Stimulated activated CD8-positive, alpha-beta memory T cell treated with anti-CD3 and anti-CD28 coated beads, Interleukin-7, amount 100 ng/mL, for 48 hours (primary cell): ENCODE measurements at places on chromosomes 11 and 22.

DNA sequence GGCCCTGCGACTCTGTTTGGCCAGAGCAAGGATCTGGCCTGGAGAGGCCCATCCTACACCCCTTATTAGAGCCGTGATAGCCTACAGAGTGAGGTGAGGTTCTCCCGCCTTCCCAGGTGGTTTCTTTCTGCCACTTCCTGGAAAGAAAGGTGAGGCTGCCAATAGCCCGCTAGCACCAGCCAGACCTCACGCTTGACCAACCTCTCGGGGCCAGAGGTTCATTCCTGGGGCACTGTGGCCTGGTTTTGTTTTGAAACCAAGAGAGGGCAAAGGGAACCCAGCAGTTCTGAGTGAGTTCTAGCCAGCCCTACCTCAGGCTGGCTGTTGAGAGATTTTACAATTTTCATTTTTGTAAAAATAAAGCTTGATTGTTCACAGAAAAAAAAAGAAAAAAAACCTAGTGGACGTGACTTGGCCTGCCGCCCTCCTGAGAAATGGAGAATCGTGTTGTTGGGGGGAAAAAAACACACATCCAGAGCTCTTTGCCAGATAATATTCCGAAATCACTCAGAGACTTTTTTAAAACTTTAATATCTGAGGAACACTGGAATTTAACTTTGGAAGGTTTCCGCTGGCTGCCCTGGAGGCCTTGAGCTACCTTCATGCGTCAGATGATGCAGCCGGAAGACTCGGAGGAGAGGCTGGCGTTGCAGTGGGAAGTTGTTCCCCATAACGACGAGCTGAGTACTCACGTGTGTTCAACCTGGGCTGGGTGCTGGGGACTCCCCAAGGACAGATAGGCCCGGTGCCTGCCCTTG lies 84.5 kb downstream of the BCR start:
- DNase-seq = no peak

- no peak for DNase-seq
These were observed 2.3 kb upstream of the PVALB start for GRCh38 chr22:36819112-36819511.

- no peak for DNase-seq
These were observed 110.2 kb downstream of the WT1 start for GRCh38 chr11:32325187-32325586.

DNA sequence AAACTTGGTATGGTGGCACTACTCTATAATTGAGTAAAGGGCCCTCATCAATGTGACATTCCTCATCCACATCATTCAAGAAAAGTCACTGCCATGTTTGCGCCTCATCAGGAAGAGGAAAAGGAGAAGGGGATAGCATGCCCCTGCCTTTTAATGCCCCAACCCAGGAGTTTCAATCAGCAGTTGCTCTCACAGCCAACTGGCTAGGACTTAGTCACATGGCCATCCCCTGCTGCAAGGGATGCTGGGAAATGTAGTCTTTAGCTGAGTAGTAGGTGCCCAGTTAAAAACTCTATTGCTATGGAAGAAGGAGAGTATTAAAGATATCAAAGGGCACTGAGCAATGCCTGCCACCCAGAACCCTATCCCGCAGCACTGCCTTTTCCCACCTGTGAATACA lies 10.9 kb upstream of the CCND1 start:
- no peak for DNase-seq

- peak; percentile 79 for DNase-seq
These were observed 9.5 kb downstream of the KCTD17 start for GRCh38 chr22:37060801-37061610.

GRCh38 chr11:68016904-68017817 lies 7.0 kb downstream of the ALDH3B1 start:
- no peak for DNase-seq

GRCh38 chr22:38881997-38882879 lies 10.2 kb upstream of the CBX6 start:
- DNase-seq = no peak

GRCh38 chr11:42840176-42840829 lies 471.5 kb upstream of the API5 start:
- no peak for DNase-seq

DNA sequence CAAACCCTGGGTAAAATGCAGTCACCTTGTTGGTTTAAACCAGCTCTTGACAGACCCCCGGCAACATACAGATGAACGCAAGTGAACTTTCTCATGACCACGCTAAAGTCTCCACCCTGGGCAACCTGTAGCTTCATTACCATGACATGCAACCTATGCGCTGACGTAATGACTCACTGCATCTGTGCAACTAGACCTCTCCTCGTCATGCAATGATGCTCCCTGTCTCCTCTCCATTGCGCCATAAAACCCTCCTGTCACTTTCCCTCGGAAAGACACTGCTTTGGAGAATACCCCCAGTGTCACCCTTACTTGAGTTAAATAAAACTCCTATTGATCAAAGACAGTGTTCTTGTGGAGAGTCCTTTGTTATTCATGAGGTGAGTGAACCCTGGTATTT lies 52.5 kb downstream of the RCN1 start:
- no peak for DNase-seq

DNA sequence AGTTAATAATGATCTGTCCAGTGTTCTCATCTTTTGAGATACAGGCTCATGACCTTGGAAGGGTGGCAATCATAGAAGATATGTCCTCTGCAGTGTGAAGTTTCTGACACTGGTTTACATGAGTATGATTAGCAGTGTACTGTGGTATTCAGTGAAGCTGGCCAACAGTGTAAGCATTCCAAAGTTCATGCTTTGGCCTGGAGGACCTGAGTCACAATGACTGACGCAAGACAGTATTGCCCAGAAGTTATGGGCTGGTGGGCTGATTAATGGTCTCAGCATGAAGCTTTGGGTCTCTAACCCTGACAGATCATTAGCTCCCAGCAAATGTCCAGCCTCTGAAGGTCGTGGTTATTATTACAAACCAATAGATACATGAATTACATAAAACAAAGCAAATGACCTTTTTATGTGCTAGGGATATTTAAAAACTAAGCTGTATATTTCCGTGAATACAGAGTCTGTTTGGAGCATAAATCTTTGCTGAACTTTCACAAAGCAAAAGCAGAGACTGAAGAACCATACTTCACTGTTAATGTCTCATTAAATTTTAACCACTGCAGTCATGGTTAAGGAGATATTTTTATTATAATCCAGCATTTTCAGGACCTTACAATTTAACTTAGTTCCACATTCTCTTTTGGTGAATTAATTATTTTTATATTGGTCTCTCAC lies 28.3 kb upstream of the USP47 start:
- DNase-seq = no peak

DNA sequence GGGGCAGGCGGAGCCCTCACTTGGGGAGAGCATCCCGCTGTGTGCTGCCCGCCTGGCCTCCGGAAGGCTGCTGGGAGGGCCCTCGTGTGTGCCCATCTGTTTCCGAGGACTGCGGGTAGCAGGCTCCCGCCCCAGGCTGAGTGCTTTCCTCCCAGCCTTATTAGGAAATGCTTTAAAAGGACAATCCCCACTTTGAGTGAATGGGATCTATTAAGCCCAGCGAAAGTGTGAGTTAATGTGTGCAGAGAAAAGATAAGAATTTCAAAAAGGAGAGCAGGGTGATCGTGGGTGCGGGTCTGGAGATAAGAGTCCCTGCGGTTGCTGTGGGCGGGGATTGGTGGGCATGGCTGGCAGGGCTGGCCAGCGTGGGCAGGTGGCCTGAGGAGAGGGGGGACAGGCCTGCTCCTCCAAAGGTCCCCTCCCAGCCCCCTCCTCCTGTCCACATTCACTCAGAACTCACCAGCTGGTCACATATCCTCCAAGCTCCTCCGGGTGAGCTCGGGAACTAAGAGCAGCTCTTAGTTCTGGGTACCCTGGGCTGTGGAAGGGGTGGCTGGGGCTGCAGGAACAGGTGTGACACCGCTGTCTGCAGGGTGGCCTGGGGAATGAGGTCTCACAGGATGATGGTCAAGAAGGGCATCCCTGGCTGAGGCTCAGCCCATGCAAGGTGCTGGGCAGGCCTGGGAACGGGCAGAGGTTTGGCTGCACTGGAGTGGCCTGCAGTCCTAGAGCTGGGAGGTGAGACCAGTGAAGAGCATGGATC lies 1260.3 kb downstream of the BRD1 start:
- no peak for DNase-seq

DNA sequence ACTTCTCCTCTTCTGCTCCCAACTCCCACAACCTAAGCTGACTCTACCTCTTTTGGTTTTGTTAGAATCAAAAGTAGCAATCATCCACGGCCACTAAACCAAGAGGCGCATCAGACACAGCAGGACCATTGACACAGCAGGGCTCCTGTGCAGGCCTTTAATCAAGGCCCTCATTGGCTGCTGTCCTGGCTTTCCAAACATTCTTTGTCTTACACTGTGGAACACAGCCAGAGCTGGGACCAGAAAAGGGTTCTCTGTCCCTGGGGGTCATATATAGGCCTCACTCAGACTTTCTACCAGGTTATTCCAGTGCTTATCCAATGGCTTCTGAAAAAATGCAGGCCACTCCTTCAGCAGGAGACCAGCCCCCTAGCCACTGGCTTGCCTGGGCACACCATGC lies 212.7 kb upstream of the NTM start:
- DNase-seq = no peak

DNA sequence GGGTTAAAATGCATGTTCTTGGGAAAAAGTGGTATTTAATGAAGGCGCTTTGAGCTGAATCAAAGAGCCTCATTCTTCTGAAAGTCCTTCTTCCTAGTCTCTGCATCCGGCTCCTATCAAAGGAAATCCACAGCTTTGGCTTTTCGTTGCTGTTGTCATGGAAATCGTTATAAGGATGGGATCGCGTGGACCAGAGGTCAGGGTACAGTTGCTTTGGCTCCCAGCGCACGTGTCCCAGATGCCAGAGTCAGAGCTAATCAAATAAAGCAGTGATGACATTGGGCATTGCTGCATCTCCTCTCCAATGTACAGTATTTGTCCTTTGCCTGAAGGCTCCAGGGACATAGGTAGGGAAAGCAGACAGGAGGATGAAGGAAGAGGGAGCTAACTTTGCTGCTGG lies 181.9 kb downstream of the MYO18B start:
- DNase-seq = no peak

DNA sequence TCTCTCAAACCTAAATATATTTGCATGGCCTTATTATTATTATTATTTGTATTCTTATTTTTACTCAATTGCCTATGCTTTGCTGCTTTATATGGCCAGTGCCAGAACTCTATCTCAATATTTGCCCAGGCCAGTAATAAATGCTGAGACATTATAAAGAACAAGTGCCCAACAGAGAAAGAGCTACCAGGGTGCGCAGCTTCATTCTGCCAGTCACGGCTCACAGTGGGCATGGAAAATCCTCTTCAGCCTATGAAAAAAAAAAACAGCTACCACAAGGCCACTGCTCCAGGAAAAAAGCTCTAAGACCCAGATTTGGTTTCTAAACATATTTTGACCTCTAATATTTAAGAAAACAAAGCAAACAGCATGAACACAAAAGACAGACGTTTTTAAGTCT lies 1223.6 kb downstream of the LRRC4C start:
- no peak for DNase-seq

DNA sequence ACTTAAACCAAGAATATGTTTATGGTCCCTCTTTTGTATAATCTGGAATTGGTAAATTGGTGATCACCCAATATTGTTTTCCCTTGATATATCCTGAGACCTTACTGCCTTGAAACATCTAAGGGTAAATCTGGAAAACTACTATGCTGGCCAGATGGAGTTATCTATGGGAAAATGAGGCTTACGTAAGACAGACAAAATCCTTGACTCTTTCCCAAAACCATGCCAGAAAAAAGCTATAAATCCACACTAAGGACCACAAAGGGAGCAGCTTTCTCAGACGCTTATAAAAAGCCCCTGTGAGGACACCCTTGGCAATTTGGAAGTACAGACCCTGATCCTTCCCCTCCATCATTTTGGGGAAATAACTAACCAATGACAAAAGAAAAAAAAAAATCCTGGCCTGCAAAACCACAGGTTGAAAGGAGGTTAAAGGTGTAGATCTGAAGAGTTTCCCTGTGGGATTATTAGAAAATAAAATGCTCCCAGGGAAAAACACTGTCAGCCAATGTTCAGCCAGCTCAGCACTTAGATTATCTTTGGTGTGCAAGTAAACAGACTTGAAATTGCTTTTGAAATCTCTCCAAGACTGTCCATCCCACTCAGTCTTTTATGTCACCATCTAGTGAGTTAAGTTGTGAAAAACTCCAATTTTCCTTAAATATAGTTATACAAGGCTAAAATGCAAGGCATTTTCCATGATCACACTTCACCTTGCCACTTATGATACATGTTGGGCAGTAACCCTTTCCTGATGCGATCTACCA lies 6.6 kb upstream of the AMBRA1 start:
- DNase-seq = no peak

- no peak for DNase-seq
These were observed 33.8 kb downstream of the CAPN1 start for GRCh38 chr11:65215441-65216076.

- DNase-seq = no peak
These were observed 259.2 kb upstream of the ANO3 start for GRCh38 chr11:26072614-26073153.

DNA sequence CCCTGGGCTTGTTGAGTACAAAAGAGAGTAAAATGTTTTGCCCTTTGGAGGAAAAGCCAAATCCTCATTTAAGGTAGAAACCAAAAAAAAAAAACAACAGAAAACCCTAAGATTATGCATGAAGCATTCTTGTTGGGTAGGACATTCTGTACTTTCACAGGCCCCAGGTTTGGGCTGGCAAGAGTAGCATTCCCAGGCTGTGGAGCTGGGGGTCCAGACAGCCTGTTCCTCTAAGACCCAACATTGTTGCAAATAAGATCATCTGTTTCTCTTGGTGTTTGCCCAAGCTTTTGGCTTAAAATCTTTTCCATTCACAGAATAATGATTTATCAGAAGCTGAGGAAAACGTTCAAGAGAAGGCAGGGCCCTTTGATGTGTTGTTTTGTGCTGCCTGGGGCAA lies 123.8 kb downstream of the MICAL2 start:
- DNase-seq = no peak

GRCh38 chr11:107565219-107565937 lies at the start of gene ALKBH8:
TSS of gene ALKBH8 (minus strand) at chr11:107565735. CDS start at chr11:107560893, 4,842 bp downstream.
- peak; percentile 54 for DNase-seq

DNA sequence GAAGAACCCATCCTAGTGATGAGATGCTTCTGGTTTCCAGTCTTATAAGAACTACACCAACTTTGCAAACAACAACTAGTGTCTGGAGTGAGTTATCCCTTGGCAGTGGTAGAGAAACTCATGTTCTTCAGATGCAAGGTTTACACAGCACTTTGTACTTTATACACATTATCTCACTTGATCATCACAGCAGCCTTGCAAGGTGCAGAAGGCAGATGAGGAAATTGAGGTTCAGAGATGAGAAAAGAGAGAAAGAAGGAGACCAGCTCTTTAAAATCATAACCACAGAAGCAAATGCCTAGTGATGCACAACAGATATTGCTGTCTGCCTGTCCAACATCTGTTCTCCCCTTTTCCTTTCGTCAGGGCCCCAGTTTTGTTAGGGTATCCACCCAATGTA lies 16.7 kb upstream of the CD44 start:
- DNase-seq = no peak

- DNase-seq = no peak
These were observed 17.4 kb upstream of the CSNK2A3 start for GRCh38 chr11:11370255-11370961.
